Activated CD8-positive, alpha-beta T cell treated with anti-CD3 and anti-CD28 coated beads, Interleukin-2, amount 10 ng/mL, durations not matched to agents 7 days and 5 days (primary cell): ENCODE measurements at places on chromosomes 13 and 19.

GRCh38 chr13:76886292-76887075, at the start of gene KCTD12:
KCTD12 (minus strand) TSS chr13:76886405; CDS start chr13:76886148, 257 bp downstream.
- peak; percentile 77 for DNase-seq

DNA sequence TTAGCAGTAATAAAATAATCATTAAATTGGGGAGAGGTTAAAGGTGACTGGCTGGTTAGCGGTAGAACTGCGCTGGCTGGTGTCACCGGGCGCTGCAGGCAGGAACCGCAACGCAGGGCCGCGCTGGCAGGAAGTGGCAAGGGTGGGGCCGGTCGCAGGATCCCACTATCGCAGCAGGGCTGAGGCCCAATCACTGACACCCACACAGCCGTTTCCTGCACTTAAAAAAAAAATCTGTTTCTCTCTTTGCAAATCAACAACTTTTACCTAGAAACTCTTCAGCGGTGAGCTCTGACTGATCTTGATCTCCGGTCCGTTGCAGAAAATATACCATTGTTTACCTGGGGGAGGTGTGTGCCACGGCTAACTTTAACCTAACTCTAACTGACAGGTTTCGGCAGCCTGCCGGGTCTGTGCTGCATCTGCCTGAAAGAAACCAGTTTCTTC, 46.9 kb downstream of the KLF2 start:
- peak; percentile 96 for DNase-seq

- DNase-seq, result no peak
These were observed 128.8 kb downstream of the LMO7 start for GRCh38 chr13:75764926-75765310.

- DNase-seq, result no peak
These were observed 21.9 kb upstream of the WTIP start for GRCh38 chr19:34459614-34460013.

- DNase-seq, result no peak
These were observed 3.6 kb upstream of the COMMD6 start for GRCh38 chr13:75541287-75541686.

DNA sequence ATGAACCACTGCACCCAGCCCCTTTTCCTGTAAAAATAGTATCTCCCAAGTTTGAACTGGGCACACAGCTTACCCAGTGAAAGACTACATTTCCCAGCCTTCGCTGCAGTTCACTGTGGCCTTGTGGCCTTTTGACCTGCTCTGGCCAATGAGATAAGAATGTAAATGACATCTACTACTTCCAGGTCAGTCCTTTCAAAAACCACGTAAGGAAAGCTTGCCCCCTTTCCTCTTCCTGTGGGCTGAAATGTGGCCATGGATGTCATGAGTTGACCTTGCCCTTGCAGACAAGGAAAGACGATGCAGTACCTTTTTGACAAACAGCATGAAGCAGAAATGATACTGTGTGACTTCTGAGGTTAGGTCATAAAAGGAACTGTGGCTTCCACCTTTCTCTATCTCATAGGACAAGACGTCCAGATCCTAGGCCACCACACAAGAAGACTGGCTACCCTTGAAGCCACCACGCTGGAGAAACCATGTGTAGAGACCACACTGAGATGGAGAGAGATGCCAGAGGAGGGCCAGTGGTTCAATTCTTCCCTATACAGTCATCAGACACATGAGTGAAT, 19.9 kb downstream of the ACER1 start:
- DNase-seq, result no peak

GRCh38 chr13:35164324-35164932, 222.4 kb downstream of the NBEA start:
- DNase-seq, result no peak

GRCh38 chr19:55196803-55197202, 12.5 kb downstream of the PTPRH start:
- no peak for DNase-seq

DNA sequence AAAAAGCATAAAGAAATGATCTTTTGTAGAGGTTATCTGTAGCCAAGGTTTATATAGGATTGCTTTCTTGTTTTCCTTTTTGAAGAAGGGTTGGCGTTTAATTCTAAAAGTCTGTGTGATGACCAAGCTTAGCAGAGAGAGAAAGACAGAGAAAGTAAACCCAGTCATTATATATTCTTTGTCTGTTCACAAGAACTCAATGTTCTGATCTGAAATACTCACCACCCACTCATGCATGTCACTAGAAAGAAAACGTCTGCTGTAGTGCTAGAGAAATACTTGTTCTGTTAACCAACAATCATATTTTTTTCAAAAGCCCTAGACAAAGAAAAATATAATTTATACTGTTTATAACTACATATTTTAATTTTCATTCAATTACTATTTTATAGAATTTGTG, 173.7 kb upstream of the SLITRK5 start:
- no peak for DNase-seq

DNA sequence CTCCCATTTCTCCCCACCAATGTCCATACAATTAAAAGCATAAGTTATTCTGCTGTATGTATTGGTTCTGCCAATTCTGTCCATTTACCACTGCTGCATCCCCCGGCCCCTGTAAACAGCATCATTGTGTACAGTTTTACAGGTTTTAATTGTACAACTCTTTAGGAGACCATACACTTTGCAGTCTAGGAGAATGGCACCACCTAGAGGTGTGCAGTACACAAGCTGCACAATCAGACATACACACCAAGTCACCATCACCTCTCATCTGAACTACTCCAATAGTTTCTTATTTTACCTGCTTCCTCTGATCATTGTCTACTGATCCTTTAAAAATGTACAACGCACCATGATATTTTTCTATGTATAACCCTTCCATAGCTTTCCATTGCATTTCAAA, 855.9 kb upstream of the KLHL1 start:
- no peak for DNase-seq

GRCh38 chr13:44694291-44694690, 118.2 kb upstream of the TSC22D1 start:
- DNase-seq, result no peak

DNA sequence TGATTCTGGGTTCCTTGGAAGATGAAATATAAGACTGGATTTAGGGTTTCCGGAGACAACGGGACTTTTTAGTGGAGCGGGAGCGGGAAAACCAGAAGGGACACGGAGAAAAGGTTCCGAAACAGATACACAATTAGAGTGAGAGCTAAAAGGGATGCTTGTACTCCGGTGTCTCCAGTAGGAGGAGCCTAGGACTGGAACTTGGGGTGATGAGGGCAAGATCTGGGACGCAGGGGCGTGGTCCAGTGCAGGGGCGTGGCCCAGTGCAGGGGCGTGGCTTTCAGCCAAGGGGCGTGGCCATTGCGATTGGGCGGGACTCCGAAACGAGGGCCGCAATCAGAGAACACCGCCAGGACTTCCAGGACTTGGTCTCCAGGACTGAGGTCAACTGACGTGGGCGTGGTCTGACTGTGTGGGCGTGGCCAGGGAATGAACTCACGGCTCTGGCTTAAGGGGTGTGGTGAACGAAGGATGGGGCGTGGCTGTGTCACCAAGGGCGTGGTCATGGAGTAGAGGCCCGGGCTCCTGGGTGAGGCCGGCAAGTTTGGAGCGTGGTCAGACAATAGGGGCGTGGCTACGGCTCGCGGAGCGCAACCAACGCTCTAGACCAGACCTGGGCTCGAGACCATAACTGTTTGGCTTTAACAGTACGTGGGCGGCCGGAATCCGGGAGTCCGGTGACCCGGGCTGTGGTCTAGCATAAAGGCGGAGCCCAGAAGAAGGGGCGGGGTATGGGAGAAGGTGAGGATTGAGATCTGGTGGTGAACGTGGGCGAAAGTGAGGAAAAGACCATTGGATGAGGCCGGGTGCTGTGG, at the start of gene DKKL1:
TSS of gene DKKL1 (plus strand) at position 610 of the 815 bp plus-strand sequence. CDS start at position 732, 122 bp downstream.
- DNase-seq, result peak; percentile 80

DNA sequence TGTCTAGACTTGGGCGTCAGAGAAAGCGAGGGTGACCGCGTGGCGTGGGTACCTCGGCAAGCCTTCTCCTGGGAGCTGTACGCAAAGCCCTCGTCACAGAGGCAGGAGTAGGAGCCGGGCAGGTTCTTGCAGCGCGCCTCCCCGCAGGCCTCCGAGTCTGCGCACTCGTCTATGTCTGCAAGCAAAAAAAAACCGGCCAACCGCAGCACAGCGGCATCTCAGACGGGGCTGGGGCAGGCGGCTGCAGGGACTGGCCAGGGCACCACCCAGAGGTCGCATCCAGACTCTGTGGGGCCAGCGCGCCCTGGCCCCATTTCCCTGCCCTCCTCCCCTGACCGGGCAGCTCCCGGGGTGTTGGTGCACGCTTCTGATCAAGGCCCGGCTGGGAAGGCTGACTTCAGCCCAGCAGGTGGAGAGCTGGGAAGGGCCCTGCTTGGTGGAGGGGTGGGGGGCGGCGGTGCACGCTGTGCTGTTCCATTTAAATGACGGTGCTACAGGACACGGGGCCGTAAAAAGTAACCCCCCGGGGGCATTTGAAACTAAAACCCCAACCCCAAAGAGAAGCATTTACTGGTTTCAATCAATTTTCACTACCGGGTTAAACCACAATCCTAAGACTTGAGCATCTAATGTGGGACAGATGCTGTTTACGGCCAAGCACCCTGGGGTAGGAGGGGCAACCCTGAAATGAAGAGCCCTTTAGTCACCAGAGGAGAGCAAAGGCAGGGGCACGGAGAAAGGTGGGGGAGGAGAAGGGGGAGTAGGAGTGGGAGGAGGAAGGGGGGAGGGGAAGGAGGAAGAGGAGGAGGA, 28.2 kb downstream of the GAS6 start:
- no peak for DNase-seq

GRCh38 chr13:59458908-59459579, 704.7 kb downstream of the DIAPH3 start:
- DNase-seq, result no peak

- peak; percentile 63 for DNase-seq
These were observed 2.5 kb downstream of the CFD start for GRCh38 chr19:861756-862580.

DNA sequence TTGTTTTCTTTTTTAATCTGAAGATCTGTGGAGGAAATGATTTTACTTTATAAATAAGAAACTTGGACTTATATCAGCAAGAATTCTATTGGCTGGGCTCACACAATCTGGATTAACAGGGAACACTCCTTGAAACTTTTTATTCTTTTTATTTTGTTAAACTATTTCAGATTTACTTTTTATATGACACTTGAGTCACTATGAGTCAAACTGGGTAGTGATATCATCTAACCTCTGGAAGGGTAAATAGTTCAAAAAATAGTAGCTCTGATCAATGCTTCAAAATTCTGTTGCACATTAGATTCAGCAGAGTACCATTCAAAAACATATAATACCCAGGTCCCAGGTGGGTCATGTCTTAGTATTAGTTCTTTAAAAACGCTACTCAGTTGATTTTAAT, 55.1 kb upstream of the NBEA start:
- no peak for DNase-seq

GRCh38 chr13:112447761-112448603, 71.8 kb downstream of the SPACA7 start:
- no peak for DNase-seq

DNA sequence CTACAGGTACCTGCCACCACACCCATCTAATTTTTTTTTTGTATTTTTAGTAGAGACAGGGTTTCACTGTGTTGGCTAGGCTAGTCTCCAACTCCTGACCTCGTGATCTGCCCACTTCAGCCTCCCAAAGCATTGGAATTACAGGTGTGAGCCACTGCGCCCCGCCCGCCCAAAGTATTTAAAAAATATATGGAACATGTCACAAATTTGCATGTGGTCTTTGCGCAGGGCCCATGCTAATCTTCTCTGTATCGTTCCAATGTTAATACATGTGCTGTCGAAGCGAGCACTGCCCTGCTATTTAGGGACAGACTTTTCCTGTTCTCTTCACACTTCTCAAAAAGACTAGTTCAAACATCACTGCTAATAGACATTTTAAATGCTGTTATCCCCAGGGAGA, 1.2 kb upstream of the TSKS start:
- DNase-seq, result no peak

GRCh38 chr19:18428173-18428786, 9.1 kb downstream of the SSBP4 start:
- DNase-seq, result no peak

DNA sequence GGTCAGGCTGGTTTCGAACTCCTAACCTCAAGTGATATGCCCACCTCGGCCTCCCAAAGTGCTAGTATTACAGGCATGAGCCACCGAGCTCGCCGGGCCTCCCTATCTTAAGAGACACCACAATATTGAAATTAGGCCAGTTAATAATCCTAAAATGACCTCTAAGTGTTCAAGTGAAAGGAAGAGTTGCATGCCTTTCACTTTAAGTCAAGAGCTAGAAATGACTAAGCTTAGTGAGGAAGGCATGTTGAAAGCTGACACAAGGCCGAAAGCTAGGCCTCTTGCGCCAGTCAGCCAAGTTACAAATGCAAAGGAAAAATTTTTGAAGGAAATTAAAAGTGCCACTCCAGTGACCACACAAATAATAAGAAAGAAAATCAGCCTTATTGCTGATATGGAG, 144.5 kb upstream of the FNDC3A start:
- DNase-seq, result no peak

DNA sequence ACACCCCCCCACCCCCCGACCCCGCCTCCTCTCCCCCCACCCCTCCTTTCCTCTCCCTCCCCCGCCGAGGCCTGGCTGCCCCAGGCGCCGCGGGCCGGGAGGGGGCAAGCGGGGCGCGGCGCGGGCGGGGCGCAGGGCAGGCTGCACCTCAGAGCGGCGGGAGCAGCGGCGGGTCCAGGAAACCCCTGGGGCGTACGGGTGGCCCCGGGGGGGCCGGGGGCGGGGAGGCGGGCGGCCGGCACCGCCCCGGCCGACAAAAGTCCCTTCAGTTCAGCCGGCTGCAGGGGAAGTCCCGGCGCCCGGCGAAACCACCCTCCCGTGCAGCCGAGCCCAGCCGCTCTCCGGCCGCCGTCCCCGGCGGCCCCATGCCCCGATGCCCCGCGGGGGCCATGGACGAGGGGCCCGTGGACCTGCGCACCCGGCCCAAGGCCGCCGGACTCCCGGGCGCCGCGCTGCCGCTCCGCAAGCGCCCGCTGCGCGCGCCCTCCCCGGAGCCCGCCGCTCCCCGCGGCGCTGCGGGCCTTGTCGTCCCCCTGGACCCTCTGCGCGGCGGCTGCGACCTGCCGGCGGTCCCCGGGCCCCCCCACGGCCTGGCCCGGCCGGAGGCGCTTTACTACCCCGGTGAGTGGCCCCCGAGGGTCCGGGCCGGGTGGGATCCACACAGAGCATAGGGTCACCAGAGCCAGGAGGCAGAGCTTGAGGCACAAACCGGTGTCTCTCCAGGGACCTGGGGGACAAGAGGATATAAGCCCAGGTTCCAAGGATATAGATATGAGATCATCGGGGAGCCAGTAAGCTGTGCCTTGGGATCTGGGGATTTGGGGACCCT, at the start of gene BCL3:
TSS of gene BCL3 (plus strand) at position 283 of the 829 bp plus-strand sequence. CDS start at position 366, 83 bp downstream.
- peak; percentile 75 for DNase-seq

DNA sequence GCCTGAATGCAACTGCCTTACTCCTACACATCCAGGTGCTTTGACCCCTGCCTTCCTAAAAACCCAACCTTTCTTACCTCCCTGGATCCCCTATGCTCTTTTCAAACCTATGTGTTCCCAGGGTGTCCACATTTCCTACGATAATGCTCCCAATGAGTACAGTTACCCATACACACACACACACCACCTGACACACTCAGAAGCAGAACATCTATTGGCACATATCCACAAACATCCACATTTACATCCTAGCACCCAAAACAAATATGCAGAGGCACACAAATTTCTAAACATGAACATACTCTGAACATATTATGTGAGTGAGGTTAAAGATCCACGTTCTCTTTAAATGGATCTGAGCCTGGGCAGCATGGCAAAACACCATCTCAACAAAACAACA, 22.4 kb upstream of the PLAUR start:
- DNase-seq, result no peak
